Effector CD8-positive, alpha-beta T cell (primary cell): ENCODE measurements at places on chromosomes 13 and 19.

- DNase-seq, result peak; percentile 63
These were observed 14.1 kb downstream of the RDH8 start for GRCh38 chr19:10027158-10027997.

DNA sequence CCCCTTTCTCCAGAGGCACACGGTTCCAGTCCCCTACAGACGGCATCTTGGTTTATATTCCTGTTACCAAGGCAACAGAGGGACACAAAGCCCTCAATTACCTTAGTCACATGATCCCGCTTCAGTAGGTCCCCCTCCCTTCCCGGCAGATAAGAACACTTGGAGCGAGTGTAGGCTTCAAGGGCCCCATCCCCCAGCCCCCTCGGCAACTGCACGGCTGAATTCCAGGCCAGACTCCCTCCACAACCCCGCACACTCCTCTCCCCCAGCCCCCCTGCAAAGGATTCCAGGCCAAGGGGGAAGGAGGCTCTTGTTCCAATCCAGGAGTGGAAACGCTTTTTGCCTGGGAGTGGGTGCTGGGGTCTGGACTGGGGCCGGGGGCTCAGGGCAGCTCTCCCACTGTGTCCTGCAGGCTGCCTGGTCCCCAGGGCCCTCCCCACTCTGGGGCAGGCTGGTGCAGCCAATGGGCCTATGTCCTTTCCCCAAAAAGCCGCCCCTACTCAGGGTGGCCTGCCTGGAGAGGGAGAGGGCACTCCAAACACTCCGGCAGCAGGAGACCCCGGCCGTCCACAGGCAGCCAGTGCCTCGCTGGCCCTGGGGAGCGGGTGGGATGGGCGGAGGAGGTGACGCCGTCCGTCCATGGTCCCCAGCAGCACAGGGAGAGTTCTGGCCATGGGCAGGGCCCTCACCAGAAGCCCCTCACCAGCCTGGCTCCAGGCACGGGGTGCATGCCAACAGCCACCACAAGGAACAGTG is 62.6 kb downstream of the MLLT1 start:
- no peak for DNase-seq

DNA sequence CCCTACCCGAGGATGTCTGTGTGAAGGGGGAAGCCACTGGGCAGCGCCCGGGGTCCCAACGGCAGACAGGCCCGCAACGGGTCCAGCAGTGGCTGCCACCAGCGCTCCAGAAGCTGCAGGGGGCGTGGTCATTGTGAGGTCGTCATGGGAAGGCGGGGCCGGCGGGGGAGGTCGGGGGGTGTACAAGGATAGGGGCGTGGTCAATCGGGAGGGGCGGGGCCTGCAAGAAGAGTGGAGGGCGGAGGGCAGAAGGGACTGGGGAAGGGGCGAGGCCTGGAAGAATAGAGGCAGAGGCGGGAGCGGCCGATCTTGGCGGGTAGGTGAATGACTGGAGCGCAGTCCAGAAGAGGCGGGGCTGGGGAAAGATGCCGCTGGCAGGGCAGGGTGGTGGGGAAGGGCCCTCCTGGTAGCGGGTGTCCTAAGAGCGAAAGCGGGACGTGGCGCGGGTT is 4.4 kb downstream of the FUZ start:
- peak; percentile 77 for DNase-seq

DNA sequence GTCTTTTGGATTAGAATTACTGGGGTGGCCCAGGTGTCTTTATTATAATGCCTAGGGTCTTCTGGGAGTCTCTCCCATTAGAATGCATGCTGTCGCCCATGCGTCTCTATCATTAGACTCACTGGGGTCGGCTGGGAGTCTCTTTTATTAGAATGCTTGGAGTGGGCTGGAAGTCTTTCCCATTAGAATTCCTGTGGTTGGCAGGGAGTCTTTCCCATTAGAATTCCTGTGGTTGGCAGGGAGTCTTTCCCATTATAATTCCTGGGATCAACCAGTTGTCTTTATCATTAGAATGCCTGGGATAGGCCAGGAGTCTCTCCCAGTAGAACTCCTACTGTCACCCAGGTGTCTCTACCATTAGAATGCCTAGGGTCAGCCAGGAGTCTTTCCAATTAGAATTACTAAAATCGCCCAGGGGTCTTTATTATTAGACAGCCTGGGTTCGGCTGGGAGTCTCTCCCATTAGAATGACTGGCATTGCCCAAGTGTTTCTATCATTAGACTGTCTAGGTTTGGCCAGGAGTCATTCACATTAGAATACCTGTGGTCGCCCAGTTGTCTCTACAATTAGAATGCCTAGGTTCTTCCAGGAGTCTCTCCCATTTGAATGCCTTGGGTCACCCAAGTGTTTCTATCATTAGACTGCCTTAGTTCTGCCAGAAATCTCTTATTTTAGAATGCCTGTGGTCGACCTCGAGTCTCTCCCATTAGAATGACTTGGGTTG is 1558.5 kb downstream of the UQCRFS1 start:
- DNase-seq, result no peak

DNA sequence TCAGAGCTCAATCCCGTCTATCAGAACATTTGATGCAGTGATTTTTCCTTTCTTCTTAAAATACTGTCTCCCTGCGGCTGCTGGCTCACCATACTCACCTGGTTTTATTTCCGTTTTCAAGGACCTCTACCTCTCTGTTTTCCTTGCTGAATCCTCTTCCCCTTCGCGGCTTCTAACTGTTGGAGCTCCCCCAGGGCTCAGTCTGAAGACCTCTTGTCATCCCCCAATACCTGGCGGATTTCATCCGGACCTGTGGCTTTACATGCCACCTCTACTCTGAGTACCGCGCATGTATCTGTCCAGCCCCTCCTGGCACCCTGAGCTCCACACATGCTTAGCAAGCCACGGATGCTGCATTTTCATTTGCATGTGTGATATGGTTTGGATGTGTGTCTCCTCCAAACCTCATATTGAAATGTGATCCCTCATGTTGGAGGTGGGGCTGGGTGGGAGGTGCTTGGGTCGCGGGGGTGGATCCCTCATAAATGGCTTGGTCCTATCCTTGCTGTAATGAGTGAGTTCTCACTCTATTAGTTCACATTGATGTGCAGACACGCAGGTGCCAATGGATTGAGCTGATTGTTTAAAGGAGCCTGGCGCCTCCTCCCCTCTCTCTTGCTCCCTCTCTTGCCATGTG is 106.2 kb upstream of the LSM14A start:
- no peak for DNase-seq
